Type B pancreatic cell (in vitro differentiated cells): ENCODE measurements at places on chromosomes 4 and X. TPM values are rescaled to one million over a fixed set of nuclear protein-coding genes. Genes with fewer than 3 reads are reported as not detected.

Gene PTPN13
- 69.0 and 79.1 TPM in 2 replicates for total RNA-seq

Gene TMEM47
- 5.8 and 23.6 TPM in 2 replicates for total RNA-seq

GRCh38 chr4:65310586-65310985 is 359.7 kb downstream of the EPHA5 start:
- no peaks in the 10 kb centered on the region for H3K27me3 ChIP-seq
- no peak overlapping the region for H3K4me3 ChIP-seq
- H3K36me3 ChIP-seq = no peaks in the 10 kb centered on the region
- H3K27ac ChIP-seq = no peak overlapping the region
- no peak for DNase-seq

GRCh38 chr4:153464068-153464467 is 2.1 kb upstream of the TMEM131L start:
- H3K4me3 ChIP-seq = no peak overlapping the region
- H3K4me1 ChIP-seq = peaks cover 26% of the 10 kb centered on the region
- peaks cover 28% of the 10 kb centered on the region for H3K27me3 ChIP-seq
- H3K27ac ChIP-seq = no peak overlapping the region
